ENCODE measurements at places on chromosomes 16 and 17. TPM values are rescaled to one million over a fixed set of nuclear protein-coding genes. Genes with fewer than 3 reads are reported as not detected.

Gene ARL5C
- 0.37 TPM for total RNA-seq

Gene CA7
- not detected for total RNA-seq

Gene RNF112
- 3.1 TPM for total RNA-seq

Gene ACD
- total RNA-seq: 9.5 TPM

Gene DNASE1
- 25.2 TPM for total RNA-seq

Gene CCL7
- not detected for total RNA-seq

Gene GRN
- 155 TPM for total RNA-seq

Gene DNAJC7
- total RNA-seq: 69.9 TPM

Gene CNGB1
- 0.16 TPM for total RNA-seq

Measured in urinary bladder (tissue), 4 donors.